ENCODE measurements at places on chromosomes 4 and X.

DNA sequence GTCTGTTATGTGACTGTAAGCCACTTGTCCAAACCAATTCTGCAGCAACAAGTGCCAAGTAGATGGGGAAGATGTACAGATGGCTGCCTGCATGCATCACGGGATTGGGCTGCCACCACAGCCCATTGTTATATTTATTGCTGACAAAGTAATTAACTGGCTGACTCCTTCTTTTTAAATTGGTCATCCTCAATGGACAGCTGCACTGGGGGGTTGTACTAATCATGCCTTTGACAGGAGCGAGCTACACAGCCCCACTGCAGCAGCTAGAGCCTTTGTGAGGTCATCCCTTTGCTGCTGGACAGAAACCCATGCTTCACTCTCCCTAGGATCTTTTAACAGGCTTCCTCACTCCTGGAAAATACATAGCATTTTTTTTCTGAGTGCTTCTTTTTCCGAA is 146.7 kb upstream of the CXXC4 start:
- DNase-seq = no peak

DNA sequence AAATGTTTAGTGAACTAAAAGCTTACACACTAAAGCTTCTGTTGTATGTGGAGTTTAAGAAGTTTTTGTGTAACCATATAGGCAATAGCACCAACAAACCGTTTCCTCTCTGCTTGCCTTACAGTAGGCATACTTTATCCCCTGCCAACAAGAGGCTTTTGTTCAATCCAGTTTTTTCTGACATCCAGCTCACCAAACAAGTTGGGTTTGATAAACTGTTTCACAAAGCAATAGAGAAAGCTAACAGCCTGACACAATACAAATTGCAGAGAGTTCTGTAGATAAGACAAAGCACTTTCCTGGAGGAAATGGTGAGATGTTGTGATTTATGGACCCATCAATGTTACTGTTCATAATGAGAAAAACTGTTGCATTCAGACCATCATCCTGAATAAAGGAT is 53.8 kb downstream of the PACRGL start:
- DNase-seq = no peak

DNA sequence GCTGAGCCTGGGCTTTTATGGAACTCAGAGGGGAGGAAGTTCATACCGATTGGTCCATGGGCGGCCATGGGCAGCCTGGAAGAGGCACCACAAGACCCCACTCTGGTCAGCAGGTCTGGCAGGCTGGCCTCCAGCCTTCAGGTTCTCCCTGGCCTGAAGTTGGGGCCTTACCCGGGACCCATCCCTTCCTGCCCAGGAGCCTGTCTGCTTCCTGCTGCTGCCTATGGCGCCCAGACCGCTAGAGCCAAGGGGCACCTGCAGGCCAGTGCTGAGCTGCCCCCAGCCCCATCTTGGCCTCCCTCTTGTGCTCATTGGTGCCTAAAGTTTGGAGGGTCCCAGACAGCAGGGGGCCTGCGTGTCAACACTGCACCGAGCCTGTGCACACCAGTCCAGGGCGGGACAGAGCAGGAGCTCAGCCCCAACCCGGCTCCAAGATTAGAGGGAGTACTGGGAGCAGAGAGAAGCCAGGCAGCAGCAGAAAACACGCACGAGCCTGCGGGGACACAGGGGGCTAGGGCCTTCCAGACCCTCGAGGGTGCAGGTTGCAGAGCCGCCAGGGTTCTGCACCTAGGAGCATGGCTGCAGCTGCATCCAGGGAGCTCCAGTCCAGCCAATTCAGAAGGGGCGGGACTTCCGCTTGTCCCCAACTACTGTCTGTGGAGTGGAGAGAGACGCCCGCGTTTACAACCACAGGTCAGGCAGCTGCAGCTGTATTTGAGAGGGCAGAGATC is 30.7 kb upstream of the ZNF280C start:
- DNase-seq = no peak

- DNase-seq = no peak
Observed at GRCh38 chrX:11209798-11210414, 83.3 kb upstream of the AMELX start.

DNA sequence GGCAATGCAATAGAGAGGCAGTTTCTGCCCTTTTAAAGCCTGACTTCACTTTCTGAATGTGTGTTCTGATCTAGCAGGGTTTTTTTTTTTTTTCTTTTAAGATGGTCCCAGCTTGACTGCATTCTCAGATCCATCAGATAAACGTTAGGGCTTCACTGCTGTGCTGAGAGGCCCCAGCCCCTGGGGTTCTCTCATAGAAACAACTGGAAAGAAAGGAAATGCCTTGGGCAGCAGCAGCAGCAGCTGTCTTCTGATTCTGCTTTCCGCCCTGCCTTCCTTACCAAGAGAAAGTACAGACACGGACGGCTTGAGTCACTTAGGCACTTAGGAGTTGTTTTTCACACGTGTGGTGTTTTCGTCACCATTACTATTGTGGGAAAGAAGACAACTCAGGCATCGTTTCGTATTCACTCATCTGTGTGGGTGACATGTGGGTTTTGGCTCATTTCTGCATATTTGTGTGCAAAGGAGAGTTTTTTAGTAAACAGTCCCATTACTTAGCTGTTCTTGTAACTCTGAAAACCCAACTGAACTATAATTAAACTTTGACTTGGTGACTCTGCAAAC is 172.0 kb downstream of the PTTG2 start:
- DNase-seq = no peak

DNA sequence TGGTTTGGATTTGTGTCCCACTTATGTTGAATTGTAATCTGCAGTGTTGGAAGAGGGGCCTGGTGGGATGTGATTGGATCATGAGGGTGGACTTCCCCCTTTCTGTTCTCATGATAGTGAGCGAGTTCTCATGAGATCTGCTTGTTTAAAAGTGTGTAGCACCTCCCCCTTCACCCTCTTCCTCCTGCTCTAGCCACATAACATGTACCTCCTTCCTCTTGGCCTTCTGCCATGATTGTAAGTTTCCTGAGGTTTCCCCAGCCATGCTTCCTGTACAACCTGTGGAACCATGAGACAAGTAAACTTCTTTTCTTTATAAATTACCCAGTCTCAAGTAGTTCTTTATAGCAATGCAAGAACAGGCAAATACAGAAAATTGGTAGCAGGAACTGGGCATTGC is 138.7 kb downstream of the INPP4B start:
- DNase-seq = no peak

- no peak for DNase-seq
Observed at GRCh38 chrX:29468911-29469494, 746.4 kb upstream of the MAGEB2 start.

- no peak for DNase-seq
Observed at GRCh38 chr4:66693694-66694093, 851.6 kb downstream of the CENPC start.

GRCh38 chr4:7547368-7548040 is 112.8 kb upstream of the PSAPL1 start:
- DNase-seq = no peak

DNA sequence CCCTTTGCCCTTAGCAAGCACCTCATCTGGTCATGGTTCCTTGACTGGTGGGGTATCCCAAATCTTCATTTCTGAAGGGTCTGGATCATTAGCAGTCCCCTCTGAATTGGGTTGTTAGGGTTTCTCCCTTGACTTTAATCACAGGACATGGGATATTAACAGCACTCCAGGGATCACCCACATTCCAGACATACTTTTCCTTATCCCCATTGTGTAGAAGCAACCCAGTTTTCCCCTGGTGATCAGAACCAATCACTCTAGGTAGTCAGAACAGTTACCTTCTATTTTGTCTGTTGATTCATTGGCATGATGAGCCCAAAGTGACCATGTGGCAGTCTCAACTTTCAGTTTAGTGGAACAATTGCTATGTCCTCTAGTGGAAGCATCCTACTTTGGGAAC is 29.1 kb upstream of the GRSF1 start:
- no peak for DNase-seq

DNA sequence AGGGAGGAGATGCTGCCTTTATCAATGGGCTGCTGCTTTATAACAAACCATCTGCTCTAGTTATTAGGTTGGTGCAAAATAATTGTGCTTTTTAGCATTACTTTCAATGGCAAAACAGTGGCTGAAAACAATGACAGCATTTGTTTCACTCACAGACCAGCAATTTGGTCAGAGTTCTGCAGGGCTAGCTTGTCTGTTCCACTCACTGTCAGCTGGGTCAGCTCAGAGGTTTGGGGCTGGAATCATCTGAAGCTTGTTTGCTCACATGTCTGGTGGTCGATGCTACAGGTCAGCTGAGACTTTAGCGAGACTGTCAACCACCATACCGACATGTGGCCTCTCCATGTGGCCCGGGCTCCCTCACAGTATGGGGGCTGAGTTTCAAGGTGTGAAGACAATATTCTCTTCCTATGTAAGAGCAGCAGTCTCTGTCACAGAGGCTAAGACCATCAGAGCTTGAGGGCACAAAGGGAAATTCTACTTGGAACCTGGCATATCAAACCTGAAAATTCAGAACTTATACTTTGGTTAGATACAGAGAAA is 81.3 kb upstream of the LIMCH1 start:
- no peak for DNase-seq

GRCh38 chr4:39970671-39971640 is 6.8 kb downstream of the PDS5A start:
- no peak for DNase-seq

- no peak for DNase-seq
Observed at GRCh38 chrX:144335402-144335801, 451.5 kb downstream of the UBE2NL start.

- no peak for DNase-seq
Observed at GRCh38 chrX:124217304-124218251, 114.9 kb upstream of the TEX13D start.

DNA sequence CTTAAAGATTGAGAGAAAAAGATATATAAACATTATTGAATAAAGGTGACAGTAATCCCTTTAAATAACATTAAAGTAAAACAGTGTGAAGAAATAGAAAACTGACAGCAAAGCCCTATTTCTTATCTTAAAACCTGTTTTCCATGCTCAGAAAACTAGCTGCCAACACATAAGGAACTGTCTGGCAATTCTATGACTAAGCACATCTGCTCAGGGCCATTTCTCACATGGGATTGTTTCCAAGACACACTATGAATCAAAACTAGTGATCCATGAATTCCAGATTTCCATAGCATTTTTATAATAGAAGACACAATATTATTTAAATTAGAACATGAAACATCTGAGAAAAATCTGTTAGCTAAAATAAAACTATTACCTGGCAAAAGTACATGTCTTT is 113.4 kb downstream of the SCLT1 start:
- no peak for DNase-seq

DNA sequence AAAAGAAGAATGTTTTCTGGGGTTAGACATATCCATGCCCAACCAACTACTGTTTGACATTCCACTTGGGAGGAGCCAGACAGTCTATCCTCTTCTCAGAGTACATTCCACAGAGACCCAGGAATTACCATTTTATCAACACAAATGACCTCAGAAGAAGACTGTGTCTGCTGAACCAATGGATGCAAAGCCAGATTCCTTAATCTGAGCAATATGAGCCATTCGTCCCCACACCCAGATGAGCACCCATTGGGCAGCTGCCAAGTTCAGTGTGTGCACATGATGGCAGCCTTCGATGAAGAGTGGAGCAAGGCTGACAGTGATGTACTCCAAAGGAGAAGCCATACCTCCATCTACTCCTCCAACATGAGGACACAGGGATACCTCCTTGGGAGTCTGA is 111.3 kb downstream of the ZNF674 start:
- no peak for DNase-seq

DNA sequence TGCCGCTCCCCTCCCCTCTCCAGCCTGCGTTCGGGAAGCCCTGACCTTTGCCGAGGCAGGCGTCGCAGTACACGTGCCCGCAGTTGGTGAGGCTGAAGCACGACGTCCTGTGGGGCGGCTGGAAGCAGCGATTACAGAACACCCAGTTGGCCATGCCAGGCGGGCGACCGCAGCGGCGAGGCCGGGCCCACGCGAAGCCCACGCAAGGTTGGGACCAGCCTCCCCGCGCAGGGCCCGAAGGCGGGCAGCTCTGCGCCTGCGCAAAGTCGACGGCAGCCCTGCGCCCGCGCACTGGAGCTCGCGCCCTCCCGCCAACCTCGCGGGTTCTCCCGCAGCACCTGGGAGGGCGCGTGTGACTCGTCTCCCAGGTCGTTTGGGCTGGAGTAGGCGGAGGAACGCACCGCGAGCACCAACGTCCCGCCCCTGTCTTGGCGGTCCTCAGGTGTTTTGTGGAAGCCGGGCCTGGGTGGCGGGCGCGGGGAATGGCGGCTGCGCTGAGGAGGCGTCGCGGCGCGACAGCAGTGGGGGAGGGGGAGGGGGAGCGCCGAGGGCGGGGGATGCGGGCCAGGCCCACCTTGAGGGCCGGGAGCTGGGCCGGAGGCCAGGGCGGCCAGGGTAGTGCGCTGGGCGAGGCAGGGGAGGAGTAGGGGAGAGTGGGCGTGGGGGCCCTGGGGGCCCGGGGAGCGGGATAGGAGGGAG is at the start of gene RNF212:
Gene RNF212, minus strand, starts transcription at position 254 of the 699 bp plus-strand sequence. Its CDS starts 100 bp downstream, at position 154.
- DNase-seq = no peak

- no peak for DNase-seq
Observed at GRCh38 chr4:77801260-77801608, 17.9 kb downstream of the CNOT6L start.

DNA sequence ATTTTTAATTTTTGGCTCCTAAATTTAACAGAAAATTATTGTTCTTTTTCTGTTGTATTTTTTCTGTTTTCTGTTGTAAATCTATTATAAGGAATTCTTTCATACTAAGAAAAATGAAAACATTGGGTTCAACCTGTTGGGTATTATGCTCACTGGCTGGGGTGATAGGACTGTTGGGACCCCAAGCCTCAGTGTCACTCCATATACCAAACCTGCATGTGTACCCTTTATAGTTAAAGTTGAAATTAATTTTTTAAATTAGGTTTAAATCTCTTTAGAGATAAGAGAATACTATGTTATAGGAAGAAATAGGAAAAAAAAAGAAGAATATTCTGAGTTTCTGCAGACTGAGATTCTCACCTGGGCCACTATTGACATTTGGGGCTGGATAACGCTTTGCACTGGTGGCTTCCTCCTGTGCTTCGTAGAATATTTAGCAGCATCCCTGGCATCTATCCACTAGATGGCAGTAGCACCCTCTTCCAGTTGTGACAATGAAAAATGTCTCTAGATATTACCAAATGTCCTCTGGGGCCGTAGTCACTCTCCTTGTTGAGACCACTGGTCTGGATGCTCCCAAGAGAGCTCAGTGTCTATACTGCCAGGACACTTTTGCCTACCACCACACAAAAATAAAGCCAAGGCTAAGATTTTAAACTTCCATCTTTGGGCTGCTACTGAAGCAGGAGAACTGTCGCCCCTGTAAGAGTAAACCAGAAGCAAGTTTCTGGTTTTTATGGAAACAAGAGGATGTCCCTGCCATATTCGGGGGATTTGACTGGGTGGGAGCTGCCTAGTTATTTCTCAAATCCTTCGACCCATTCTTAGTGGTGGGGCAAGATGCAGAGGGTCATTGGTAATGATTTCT is 22.4 kb upstream of the CLTRN start:
- DNase-seq = peak; percentile 3
